ENCODE measurements at places on chromosomes 11 and 22. TPM values are rescaled to one million over a fixed set of nuclear protein-coding genes. Genes with fewer than 3 reads are reported as not detected.

DNA sequence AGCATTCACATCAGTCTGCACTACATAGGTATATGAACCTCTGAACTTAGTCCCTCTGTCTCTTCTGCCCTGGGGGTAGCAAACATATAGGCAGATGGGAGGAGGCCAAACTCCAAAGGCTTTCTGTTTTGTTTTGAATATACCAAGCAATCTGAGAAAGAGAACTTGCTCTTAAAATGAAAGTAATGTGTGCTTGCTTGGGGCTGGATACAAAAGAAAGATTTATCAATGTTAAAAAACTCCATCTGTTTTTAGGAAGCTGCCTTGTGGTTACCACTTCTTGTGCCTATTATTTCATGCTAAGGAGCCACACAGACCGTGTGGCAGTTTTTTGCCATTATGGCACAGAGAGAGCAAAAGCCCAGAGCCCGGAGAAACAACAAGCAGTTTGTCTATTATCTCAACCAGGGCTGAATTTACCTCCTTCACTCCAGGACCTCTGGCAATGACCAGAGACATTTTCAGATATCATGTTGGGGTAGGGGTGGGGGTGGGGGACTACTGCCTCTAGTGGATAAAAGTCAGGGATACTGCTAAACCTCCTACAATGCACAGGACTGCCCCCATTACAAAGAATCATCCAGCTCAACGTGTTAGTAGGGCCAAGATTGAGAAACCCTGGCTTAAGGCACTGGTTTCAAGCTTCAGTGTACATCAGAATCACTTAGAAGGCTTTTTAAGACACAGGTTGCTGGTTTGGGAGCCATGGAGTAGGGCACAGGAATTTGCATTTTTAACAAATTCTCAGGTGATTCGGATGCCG, 124.2 kb downstream of the APIP start:
- DNase-seq, result no peak
- peaks cover 19% of the 10 kb centered on the region for H3K4me1 ChIP-seq
- no peaks in the 10 kb centered on the region for H3K27me3 ChIP-seq
- H3K36me3 ChIP-seq, result no peaks in the 10 kb centered on the region
- no peak overlapping the region for H3K4me3 ChIP-seq
- no peak overlapping the region for H3K27ac ChIP-seq

Gene NAP1L4
- 202 TPM for total RNA-seq

Gene SLC22A12
- not detected for total RNA-seq

Gene C11orf86
- total RNA-seq, result not detected

GRCh38 chr11:120398132-120398531, 61.9 kb downstream of the ARHGEF12 start:
- H3K4me3 ChIP-seq, result no peak overlapping the region
- no peak for DNase-seq
- H3K4me1 ChIP-seq, result peaks cover 44% of the 10 kb centered on the region
- no peaks in the 10 kb centered on the region for H3K27me3 ChIP-seq

Gene KRTAP5-11
- not detected for total RNA-seq
